AML-193 (cell line): ENCODE measurements at places on chromosomes 4 and X.
A peak's percentile ranks its signal among the peaks of the same experiment; 100 is the strongest.

GRCh38 chr4:37745946-37746345 lies 59.8 kb upstream of the RELL1 start:
- DNase-seq = no peak

DNA sequence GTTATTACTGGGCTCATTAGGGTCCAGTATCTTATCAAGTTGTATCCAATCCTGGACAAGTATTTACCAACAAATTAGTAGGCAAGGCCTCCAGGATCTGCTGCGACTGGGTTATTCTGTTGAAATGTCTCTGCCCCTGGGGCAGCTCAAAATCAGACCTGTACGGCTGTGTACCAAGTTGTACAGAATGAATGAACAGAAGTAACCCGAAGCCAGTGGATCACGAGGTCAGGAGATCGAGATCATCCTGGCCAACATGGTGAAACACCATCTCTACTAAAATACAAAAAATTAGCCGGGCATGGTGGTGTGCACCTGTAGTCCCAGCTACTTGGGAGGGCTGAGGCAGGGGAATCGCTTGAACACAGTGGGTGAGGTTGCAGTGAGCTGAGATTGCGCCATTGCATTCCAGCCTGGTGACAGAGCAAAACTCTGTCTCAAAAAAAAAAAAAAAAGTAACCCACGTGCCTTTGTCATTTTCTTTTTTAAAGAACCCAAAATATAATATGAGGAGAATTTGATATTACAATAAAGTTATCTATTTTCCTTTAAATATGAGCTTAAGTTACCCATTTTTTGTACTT lies 127.3 kb downstream of the CBR4 start:
- DNase-seq = no peak

- no peak for DNase-seq
Measured at GRCh38 chr4:25900310-25900709, 13.7 kb upstream of the SMIM20 start.

DNA sequence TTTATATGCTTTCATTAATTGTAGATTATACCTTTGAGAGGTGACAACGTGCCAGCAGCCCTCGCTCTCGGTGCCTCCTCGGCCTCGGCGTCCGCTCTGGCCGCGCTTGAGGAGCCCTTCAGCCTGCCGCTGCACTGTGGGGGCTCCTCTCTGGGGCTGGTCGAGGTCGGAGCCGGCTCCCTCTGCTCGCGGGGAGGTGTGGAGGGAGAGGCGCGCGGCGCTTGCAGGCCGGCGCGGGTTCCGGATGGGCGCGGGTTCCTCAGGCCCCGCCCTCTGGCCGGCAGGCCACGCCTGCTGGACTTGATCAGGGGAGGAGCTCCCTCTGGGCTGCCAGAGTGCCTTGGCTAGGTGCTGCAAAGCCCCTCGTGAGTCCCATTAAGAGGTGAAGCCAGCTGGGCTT lies 321.1 kb upstream of the PCDH18 start:
- DNase-seq = no peak

DNA sequence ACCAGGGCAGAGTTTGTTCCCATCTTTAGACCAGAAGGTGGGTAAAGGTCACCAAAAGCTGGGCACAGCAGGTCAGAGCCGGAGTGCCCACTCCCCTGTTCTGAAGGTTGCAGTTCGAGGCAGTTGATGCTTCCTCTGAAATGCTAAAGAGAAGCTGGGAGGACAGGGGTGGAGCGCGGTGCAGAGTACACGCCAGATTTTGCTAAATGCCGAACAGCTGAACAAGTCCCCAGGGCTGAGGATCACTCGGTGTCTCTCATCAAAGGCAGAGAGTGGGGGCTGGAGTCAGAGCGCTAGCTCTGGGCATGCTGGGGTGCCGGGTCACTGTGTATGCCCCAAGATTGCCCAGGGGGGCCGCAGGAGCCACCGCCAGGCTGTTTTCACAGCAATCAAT lies 197.0 kb downstream of the BCOR start:
- no peak for DNase-seq

DNA sequence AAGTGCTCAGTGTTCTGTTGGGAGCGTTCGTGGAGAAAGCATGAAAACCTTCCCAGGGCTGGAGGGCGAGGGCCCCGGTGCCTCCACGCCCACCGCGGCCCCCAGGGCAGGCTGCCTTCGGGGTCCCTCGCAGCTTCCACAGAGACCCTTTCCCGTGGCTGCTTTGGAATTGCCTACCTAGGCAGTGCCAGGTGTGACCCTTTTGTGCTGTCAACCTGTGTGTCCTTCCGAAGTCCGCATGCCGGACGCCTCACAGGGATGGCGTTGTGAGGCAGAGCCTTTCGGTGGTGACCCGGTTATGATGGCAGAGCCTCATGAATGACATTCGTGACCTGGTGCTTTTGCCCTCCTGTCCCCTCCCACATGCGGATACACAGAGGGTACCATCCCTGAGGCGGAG lies 17.4 kb downstream of the TMEM175 start:
- DNase-seq = no peak

- DNase-seq = no peak
Measured at GRCh38 chr4:154961263-154961662, 180.2 kb downstream of the RBM46 start.

GRCh38 chr4:168631241-168632162 lies 134.7 kb downstream of the PALLD start:
- DNase-seq = no peak

DNA sequence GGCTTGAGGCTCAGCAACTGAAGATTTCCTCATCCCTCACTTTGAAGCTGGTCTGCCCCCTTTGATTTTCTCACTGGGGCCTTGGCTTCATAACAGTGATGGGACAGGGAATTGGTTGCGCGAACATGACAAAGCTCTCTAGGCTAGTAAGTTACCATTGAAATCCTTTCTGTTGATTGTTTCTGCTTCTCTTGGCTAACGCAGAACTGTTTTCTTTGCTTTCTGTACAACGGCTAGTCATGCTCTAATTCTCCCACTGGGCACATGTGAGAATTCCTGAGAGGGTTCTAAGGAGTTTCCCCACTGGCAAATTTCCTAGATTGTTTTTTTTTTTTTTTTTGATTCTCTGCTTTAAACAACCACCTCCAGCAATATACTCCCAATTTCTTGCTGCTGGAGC lies 738.6 kb downstream of the PCDH7 start:
- no peak for DNase-seq

GRCh38 chr4:168995537-168996295 lies 14.3 kb downstream of the CBR4 start:
- DNase-seq = no peak

DNA sequence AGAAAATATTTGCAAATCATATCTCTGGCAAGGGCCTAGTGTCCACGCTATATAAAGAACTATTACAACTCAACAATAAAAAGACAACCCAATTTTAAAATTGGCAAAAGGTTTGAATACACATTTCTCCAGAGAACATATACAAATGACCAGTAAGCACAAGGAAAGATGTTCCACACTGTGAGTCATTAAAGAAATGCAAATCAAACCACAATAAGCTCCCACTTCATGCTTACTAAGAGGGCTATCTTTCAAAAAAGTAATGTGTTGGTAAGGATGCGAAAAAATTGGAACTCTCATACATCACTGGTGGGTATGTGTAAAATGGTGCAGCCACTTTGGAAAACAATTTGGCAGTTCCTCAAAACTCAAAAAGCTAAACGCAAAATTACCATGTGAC lies 884.0 kb upstream of the INTU start:
- no peak for DNase-seq

DNA sequence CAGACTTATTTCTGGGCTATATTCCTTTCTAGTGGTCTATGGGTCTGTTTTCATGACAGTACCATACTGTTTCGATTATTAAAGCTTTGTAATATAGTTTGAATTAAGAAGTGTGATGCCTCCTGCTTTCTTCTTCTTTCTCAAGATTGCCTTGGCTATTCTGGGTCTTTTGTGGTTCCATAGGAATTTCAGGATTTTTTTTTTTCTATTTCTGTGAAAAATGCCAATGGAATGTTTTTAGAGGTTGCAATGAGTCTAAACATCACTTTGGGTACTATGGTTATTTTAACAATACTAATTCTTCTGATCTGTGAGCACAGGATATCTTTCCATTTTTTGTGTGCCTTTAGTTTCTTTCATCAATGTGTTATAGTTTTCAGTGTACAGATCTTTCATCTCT lies 204.3 kb upstream of the HCCS start:
- DNase-seq = no peak

- DNase-seq = no peak
Measured at GRCh38 chr4:1978741-1979476, 29.9 kb downstream of the NELFA start.

- no peak for DNase-seq
Measured at GRCh38 chr4:8030121-8030781, 90.6 kb upstream of the AFAP1 start.

GRCh38 chrX:123298026-123298425 lies 113.9 kb downstream of the GRIA3 start:
- DNase-seq = no peak

DNA sequence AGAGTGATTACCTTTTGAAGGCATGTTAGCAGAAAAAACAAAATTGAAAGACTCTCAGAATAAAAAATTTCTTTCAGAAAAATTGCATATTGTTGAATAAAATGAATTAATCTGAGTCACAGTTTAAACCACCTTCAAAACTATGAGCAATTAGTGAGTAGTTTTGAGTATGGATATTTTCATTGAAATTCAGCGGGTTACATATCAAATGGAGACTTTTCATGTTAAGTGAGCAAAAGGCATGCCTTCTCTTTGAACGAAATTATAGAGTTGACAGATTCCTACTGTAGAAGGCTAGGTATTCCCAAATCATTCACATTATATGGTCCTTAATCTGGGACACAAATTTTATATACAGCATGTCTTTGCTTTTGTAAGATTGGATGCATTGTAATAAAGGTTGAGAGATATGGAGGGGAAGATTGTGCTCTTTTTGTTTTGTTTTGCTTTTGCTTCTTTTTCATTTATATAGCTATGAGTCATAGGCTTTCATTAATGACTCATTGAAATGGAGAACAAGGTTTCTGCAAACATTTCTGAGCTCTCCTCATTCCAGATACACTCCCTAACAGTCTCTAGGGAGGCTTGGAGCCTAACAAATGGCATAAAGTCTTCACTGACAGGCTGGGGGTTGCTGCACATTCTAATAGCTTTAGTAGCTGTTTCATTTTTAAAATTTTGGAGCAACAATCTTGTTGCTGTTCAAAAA lies 21.6 kb downstream of the PCDH18 start:
- DNase-seq = no peak

GRCh38 chr4:184803874-184804273 lies 21.9 kb downstream of the ACSL1 start:
- DNase-seq = no peak

GRCh38 chr4:26206339-26206738 lies 114.5 kb upstream of the RBPJ start:
- no peak for DNase-seq

- no peak for DNase-seq
Measured at GRCh38 chrX:39591099-39591498, 506.7 kb downstream of the BCOR start.

DNA sequence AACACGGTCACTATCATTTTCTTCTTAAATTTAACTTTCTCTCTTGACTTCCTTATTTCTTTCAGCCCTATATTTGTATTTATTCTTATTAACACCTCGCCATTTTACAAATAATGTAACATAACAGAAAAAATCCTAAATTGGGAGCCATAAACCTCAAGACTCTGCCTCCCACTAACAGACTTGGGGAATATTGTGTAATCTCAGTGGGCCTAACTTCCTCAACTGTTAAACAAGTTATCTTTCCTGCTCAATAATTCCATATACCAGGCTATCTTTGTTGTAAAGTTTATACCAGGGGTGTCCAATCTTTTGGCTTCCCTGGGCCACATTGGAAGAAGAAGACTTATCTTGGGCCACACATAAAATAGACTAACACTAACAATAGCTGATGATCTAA lies 26.2 kb downstream of the PRSS12 start:
- DNase-seq = peak; percentile 31

DNA sequence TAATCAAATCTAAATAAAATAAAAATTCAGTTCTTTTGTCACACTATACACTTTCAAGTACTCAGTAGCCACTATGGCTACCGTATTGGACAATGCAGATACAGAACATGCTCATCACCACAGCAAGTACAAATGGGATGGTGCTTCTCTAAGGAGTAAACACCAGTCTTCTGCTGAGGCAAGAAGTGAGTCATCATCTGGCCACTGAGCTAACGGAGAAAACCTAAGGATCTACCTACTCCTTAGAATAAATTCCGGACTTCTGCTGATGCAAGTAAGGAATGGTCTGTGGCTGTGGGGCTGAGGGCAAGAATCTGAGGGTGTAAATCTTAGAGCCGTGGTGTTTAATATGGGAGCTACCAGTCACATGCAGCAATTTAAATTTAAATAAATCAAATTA lies 11.3 kb upstream of the RBMXL3 start:
- no peak for DNase-seq

DNA sequence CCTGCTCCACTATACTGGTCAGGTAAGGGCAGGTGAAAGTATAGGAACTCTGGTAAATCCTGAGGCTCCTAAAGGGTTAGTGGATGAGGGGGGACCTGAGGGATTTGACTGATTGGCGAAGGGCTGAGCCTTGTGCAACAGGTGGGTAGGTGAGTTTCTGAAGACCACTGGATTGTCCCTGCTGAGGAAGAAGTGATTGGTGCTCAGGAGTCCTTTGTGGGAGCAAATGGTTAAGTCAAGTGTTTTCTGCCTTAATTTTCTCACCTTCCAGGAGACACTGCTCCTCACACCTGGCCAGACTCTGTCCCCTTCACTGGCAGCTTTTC lies 156.6 kb downstream of the AMMECR1 start:
- DNase-seq = no peak

DNA sequence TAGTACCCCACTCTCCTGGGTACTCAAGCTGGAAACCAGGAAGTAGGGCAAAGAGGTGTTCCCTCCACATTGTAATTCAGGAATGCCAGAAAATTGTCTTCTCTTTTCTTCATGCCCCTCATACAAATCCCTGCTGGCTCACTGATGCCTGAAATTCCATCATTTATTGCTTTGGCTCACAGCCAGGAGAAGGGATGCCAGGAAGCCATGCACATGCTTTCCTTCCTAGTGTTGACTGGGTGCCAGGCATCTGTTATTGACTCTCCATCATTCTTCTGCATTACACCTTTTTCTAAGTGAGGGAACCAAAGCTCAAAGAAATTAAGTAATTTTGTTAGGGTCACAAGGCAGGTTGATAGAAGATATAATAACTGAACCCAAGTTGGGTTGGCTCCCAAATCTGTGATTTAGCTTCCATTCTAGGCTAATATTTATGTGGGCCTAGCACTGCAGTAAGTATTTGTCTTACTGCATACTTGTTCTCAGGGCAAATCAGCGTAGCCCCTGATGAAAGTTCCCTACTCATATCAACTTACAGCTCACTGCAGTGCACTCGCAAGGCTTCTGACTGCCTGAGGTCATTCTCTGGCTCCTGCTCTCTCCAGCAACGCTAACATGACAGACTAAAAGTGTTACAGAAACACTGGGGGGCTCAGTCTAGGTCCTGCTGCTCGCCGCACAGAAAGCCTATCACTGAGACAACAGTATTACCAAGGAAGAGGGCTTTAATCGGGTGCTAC lies 89.0 kb downstream of the TRAPPC11 start:
- no peak for DNase-seq
